A549 treated with CpdA at 1 μM for 4 hours (cell line): ENCODE measurements at places on chromosomes 7 and 10. TPM values are rescaled to one million over a fixed set of nuclear protein-coding genes. Genes with fewer than 3 reads are reported as not detected.

Gene WEE2
- 0.03 TPM in 1 of 5 replicates, not detected in the others for total RNA-seq

Gene GIMAP1
- total RNA-seq: not detected in 5 replicates

Gene AKR1E2
- 6.0 to 9.2 TPM (median 7.5 TPM) in 5 replicates for total RNA-seq

Gene FGF8
- total RNA-seq: 0.09 to 0.27 TPM in 2 of 5 replicates, not detected in the others

Gene VAX1
- 1.1 to 1.5 TPM (median 1.4 TPM) in 5 replicates for total RNA-seq

Gene MEOX2
- total RNA-seq: not detected in 5 replicates

Gene FLNC
- total RNA-seq: 4.0 to 7.5 TPM (median 5.2 TPM) in 5 replicates

Gene TRIM50
- not detected in 5 replicates for total RNA-seq

Gene CHST3
- total RNA-seq: 34.9 to 42.8 TPM (median 36.6 TPM) in 5 replicates

Gene ARID5B
- total RNA-seq: 1.4 to 2.6 TPM (median 1.7 TPM) in 5 replicates

Gene MYL10
- total RNA-seq: not detected in 5 replicates

Gene CCDC136
- 1.8 to 3.7 TPM (median 2.2 TPM) in 5 replicates for total RNA-seq
